ENCODE measurements at places on chromosomes 16 and 17.

DNA sequence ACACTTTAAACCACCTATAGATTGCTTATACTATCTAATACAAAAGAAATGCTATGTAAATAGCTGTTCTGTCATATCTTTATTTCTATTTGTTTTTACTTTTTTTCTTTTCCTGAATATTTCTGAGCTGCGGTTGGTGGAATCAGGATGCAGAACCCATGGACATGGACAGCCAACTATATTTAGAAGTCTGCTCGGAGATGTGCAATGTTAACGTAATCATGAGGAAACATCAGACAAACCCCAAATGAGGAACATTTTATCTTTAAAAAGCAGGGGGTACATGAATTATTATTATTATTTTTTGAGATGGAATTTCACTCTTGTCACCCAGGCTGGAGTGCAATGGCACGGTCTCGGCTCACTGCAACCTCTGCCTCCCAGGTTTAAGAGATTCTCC is 31.4 kb upstream of the GHDC start:
- DNase-seq = no peak

- DNase-seq = no peak
These were observed 47.8 kb downstream of the ANKRD11 start for GRCh38 chr16:89442588-89442987.

DNA sequence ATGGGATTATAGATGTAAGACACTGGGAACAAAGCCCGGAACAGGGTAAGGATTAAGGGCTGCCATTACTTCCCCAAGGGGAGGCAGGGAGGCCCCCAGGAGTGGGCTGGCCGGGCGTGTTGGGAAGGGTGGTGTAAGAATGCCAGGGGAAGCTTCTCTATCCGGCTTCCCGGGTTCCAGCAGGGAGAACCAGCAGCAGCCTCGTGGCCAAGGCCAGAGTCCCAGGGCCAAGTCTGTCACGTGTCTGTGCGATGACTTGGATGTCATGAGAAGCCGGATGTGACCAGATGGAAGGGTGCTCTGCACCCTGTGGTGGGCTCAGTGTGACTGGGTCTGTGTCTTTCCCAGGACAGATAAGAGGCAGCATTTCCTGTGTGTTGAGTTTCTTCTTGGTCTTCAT is 52.1 kb downstream of the SCNN1B start:
- DNase-seq = no peak

DNA sequence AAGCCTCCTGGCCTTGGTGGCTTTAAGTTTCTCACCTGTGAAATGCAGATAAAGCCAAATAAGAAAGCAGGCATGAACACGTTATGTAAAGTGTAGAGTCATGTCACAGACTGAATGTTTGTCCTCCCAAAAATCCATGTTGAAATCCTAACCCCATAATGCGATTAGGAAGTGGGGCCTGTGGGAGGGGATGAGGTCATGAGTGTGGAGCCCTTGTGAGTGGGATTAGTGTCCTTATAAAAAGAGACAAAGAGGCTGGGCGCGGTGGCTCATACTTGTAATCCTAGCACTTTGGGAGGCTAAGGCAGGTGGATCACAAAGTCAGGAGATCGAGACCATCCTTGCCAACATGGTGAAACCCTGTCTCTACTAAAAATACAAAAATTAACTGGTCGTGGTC is 19.5 kb upstream of the C16orf78 start:
- DNase-seq = no peak

DNA sequence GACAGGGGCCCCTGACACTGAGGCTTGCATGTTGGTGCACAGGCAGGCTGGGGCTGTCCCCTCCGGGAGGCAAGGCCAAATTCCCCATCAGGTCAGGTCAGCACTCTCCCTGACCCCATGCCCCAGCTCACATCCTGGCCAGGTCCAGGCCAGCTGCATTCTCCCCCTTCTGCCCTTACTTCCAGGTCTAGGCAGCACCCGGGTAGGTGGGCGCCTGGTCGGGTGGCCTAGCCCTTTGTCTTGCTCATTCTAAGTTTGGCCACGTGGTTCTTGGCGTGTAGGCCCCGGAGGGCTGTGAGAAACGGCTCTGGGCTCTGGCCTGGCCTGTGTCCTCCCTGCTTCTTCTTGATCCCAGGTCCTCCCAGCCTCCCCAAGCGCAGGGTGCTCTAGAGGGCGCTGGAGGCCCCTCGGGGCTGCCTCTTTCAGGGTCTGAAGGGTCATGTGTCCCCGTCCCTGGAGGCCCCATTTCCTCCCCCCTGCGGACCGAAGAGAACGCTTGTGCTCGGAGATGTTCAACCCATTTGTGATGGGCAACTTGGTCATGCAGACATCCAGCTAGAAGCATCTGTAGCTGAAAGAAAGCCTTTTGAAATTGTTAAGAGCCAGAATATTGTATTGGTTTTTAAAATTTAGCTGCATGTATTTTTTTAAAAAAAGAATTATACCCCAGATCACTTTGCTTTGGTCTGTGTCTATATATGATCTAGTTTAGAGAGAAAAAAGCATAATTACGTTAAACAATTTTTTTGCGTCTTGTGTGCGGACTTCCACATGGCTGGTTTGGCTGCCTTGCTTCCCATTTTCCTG is 6.7 kb downstream of the BAHCC1 start:
- no peak for DNase-seq

DNA sequence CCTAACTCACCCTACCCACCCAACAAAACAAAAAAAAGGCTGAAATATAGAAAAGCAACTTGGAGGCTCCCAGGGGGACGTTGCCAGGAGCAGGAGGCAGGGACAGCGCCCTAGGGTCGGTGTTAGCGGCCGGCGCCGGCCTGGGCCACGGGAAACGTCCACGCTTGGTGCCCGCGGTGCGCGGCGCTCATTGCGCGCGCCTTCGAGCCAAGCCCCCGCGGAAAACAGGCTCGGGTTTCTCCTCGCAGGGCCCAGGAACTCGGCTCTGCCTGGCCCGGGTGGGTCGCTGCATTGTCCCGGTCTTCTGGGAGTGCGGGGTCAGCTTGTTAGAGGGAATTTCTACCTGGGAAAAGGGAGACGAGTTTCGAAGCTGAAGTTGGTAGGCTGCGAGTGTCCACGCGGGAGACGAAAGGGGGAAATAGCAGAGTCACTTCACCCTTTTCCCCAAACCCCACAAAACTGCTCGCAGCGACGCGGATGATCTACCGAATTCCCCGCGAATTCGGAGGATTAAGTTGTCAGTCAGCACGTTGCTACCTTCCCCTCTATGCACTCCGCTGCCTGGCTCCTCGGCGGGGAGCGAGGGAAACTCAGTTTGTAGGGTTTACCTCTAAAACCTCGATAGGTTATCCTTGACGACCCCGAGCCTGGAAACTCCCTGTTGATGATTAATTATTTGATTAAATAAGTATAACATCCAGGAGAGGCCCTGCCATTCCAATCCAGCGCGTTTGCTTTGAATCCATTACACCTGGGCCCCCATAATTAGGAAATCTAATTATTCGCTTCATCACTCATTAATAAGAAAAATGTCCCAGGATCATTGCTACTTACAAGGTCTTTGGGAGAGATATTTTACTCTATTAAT is 751 bp upstream of the FOXC2 start:
- DNase-seq = no peak

DNA sequence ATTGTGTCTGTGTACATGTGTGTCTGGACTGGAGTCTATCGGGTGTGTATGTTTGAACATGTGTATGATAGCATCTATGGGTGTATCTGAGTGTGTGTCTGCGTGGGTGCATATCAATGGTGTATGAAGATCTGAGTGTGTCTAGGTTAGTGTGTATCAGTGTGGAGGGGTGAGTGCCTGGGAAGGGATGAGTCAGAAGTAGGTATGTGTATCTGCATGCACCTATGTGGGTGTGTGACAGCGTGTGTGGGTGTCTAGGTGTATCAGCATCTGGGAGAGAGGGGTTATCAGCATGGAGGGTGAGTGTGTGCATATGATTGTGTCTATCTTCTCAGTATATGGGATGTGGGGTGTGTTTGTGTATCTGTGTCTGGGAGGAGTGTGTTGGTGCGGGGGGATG is 58.2 kb upstream of the LHX1 start:
- no peak for DNase-seq

- DNase-seq = no peak
These were observed 1.3 kb upstream of the NLGN2 start for GRCh38 chr17:7406235-7406825.

- DNase-seq = no peak
These were observed 150.0 kb downstream of the MSI2 start for GRCh38 chr17:57406131-57406980.

DNA sequence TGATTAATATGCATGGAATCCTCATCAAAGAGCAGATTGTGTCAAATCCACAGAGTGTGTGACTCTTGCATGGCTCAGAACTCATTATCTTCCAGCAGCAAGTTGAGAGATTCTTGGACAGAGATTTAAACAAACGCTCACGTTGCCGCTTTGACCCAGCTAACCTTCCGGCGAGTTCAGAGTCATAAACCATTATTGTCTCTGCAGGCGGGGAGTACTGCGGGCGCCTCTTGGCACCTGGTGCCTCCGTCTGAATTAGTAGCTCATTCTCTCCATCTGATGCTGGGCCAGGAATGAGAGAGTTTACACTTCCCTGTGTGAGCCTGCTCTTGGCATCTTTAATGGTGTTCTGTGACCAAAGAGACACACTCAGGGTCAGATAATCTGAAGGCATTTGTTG is 138.6 kb upstream of the WSCD1 start:
- no peak for DNase-seq

GRCh38 chr17:409308-409847 is 56.8 kb upstream of the RPH3AL start:
- no peak for DNase-seq

DNA sequence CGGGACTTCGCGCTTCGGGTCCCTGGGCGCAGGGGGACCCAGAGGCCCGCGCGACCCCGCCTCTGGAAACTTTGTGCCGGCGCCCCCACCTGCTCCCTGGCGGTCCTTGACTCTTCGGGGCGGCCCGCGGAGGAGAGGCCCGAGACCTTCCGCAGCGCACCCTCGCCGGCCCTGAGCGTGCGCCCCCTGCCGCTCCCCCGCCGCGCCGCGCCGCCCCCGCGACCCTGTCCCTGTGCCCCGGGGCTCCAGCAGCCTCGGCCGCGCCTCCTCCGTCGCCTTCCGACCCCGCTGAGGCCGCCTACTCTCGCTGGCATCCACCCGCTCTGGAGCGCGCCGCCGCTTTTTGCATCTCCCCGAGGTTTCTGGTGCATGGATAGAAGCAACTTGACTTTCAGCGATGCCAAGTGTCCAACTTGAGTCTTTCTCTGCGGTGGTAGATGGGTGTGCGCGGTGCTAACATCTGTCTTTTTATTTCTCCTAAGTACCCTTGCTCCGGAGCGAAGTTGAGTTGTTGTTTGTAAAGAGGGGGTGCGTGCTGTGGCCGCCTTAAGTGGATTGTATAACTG is 414 bp downstream of the DUSP14 start:
- no peak for DNase-seq

- no peak for DNase-seq
These were observed 1.3 kb downstream of the TIMP2 start for GRCh38 chr17:78923660-78924453.

GRCh38 chr17:70295731-70296130 is 126.4 kb downstream of the KCNJ2 start:
- DNase-seq = no peak

DNA sequence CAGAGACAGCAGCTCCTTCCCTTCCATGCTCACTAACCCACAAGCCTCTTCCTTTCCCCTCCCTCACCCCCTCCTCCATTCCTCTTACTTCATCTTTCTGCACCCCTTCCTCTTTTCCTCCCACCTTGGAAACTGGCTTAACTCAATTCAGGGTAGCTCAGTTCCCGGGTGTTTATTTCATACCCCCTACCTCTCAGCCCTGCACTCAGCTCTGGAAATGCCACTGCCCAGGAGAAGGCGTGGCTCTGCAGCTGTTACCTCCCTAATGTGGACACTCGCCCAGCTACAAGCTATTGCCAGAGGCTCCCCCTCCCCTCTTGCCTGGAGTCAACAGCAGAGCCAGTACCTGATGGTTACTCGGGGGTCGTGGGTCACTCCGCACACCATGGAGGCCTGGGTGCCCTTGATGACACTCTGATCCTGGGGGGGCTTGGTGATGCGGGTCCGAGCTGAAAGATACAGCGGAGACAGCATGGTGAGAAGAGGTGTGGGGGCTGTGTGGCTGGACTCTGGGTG is 118.4 kb upstream of the CDC42EP4 start:
- DNase-seq = no peak

- no peak for DNase-seq
These were observed 98.6 kb upstream of the EEF2KMT start for GRCh38 chr16:5196204-5196603.

DNA sequence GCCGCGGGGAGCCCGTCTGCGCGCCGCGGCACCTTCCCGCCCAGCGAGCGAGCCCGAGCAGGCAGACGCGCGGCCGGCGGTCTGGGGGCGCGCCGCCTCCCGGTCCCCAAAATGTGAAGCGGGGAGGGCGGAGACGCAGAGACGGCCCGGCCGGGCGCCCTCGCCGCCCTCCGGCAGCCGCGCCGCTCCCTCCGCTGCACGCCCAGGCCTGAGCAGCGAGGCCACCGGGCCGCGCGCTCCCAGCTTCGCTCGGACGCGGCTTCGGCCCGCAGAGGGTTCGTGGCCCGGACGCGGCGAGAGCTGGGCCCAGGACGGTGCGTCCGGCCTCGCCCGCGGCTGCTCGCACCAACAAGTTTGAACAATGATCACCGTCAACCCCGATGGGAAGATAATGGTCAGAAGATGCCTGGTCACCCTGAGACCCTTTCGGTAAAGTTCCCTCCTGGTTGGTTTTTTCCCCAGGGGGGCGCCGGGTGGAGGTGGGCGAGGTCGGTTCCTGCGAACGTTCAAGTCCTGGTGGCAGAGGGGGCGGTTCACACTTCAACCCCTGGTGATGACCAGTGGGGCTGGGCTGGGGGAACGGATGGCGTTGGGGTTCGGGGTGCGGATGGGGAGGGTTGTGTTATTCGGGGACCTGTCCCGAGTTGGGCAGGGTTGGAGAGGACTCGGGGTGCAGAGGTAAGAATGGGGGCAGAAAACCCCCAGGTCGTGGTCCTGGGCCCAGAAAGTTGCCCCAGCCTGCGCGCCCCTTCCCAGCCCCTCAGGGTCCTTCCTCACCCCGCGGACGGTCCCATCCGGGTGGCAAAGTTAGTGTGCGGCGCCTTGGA is 678 bp downstream of the MGAT5B start:
- no peak for DNase-seq

DNA sequence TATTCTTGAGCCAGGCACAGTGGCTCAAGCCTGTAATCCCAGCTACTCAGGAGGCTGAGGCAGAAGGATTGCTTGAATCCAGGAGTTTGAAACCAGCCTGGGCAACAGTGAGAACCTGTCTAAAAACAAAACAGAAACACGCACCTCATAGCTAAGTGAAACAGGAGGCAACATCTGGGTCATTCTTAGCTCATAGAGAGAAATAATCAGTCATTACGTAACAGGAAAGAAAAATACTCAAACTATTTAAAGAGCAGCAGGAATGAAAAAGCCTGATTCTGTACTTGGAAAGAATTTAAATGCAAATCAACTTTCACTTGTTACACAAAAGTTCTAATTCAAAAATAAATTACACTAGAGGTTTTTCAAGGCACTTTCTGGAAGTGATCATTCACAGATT is 17.2 kb downstream of the CHCT1 start:
- DNase-seq = no peak
